ENCODE measurements at places on chromosomes 2 and 18. TPM values are rescaled to one million over a fixed set of nuclear protein-coding genes. Genes with fewer than 3 reads are reported as not detected.

DNA sequence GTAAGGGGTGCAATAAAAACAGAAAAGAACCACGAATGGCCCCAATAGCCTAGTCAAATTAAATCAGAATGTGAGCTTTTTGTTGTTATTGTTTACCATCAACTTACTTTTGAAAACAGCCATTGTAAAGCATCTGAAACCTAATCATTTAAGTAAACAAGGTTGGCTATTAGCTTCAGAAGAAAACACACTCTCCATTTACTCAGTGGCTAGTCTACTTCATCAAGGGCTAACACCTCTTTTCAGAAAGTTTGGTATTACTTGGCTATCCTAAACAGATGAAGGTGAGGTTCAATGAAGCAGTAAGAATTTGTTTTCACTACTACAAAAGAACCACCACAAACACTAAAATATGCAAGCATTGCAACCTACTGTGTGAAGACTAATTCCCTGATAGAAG is 398.0 kb downstream of the CDH2 start:
- DNase-seq, result no peak
- H3K4me1 ChIP-seq, result no peaks in the 10 kb centered on the region

FAP gene
- total RNA-seq, result 47.1 TPM

DDX18 gene
- total RNA-seq, result 64.4 TPM

ATP6V1B1 gene
- total RNA-seq, result 0.66 TPM

Data from mesothelial cell of epicardium (in vitro differentiated cells).